ENCODE measurements at places on chromosomes 2 and 18.

- DNase-seq = no peak
These were observed 64.7 kb upstream of the PXDN start for GRCh38 chr2:1808981-1809422.

DNA sequence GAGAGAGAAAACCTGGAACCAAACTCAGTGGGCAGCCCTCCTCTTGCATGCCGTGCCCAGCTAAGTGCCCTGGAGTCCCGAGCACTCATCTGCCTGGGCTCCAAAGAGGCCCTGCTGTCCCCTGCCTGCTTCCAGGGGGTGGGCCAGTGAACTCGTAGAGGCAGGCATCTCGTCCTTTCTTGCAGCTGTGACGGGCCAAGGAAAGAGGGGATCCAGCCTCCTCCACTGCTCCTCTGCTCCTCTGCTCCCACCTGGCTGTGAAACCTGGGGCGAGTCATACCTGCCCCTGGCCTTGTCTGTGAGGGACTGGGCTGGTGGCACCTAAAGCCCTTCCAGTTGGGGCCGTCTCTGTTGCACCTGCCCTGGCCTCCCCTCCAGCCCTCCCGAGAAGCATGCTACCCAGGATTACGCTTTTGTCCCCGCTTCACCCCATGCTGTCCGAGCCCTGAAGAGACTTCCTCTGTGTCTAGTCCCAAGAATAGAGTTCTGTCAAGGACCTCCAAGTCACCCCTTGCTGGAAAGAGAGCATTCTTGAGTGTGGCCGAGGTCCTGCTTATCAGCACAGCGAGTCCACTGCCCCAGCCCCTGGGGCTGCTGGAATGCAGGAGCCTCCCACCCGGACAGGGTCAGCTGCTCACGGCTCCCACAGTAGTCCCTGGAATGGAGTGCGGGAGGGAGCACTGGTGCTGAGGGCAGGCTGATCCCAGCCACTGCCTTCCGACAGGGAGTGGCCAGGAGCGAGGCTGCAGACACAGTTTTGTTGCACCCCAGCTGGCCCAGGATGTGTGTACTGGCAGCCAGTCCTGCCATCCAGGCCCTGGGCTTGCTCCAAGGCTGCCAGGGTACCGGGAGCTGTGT lies 14.3 kb downstream of the KCNK3 start:
- no peak for DNase-seq

DNA sequence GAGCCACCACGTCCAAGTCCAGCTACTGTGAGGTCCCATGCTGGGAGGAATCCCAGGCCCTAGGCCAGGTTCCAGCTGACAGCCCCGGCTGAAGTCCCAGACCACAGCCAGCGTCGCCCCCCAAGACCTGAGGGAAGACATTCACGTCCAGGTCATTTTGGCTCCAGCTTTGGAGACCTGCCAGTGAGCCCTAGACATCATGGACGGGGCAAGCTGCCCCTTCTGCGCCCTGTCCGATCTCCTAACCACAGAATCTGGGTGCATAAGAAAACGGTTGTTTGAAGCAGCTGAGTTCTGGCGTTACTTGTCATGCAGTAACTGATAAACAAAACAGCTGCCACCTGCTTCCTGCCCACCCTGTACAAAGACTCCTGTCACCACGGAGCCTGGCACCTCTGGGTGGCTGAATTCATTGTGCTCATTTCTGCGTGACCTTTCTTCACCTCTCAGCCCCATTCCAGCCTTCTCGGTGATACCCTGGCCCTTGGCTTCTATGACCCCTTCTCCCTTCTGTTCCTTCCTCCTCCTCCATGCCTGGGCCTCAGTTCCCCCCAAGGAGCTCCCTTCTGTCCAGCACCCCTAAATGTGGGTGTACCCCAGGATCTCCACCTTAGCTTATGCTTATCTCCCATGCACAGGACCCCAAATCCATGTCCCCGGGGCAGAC lies 72.6 kb upstream of the SMAD7 start:
- no peak for DNase-seq

- DNase-seq = no peak
These were observed 261.8 kb upstream of the FANCL start for GRCh38 chr2:58502931-58503330.

- DNase-seq = no peak
These were observed 174.0 kb downstream of the PTGR3 start for GRCh38 chr18:75034937-75035336.

- DNase-seq = no peak
These were observed 47.8 kb downstream of the SATB2 start for GRCh38 chr2:199409759-199410529.

DNA sequence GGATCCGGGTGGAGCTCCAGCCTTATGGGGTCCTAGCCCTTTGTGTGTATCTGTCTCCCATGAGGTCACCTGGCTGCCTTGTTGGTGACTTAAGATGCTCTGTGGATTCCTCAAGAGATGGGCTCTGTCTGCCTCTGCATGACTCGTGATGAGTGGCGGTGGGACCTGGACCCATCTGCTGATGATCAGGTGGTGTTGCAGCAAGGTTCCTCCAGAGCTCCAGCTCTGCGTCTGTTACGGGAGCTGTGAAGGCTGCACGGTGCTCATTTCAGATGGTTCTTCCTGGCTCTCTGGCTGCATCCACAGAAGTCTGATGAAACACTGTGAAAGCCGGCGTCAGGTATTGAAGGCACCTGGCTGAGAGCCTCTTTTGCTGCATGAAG lies 2.4 kb downstream of the AGAP1 start:
- DNase-seq = peak; percentile 15

DNA sequence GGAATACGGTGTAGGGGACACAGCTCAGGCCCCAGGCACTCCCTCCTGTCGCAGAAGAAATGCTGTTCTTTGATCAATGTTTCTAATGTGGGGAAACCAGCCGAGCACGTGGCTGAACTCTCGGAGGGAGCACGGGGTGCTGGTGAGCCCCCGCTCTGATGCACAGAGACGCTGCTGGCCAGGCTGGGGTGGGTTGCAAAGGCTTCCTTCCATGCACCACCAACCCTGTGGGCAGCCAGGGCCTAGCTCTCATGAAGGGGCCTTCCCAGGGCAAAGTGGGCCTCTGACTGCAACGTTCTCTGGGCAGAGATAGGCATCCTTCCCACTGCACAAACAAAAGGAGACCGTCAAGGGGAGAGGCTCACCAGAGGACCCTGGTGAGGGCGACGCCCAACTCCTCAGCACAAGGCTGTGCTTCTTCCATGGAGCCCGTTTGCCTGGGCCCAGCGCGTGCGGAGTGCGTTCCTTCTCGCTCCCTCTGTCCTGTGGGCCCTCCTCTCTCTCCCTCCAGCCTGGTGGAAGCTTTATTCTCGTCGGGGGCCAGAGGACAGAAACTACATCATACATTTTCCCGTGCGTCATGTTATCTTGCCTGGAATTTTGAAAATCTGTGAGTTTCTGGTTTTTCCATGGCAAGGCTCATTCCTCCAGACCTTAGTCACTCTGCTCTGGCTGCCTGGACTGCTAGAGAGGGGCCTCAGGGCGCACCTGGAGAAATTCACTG lies 61.1 kb upstream of the SP3 start:
- DNase-seq = no peak

- no peak for DNase-seq
These were observed 90.6 kb downstream of the BIN1 start for GRCh38 chr2:127016329-127016728.

DNA sequence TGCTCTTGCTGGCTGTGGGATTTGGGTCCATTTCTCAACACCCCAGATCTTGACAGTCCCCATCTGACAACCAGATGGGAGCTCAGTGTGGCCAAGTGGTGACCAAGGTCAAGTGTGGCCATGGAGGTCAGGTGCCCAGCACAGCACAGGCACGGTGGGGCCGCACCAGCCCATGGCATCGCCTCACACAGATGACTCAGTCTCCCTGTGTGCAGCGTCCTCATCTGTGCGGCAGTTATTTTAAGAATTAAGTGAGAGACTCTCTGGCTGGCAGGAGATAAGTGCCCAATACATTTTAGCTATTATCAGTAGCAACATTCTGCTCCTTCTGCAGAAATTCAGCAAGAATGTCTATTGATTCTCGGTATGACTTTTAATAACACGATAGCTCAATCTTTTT lies 167.2 kb downstream of the DDX1 start:
- DNase-seq = no peak

GRCh38 chr18:319720-320119 lies 51.9 kb upstream of the THOC1 start:
- no peak for DNase-seq

GRCh38 chr2:81645745-81646301 lies 1341.3 kb upstream of the LRRTM1 start:
- DNase-seq = no peak

DNA sequence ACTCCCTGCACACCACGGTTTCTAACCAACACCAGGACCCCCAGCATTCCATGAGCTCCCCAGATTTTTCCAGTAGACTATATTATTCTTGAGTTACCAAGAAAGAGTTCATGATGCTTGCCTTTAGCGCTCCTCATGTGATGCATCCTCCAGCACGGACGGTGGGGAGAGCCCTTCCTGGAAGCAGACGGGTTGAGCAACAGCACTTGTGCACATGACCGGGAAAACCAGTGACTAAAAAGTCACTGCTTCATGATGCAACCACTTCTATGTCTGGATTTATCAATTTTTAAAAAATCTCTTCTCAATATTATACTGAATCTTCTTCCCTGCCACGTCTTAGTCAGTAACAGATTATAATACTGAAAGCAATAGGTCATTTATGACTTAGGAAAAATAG lies 20.4 kb upstream of the DOK6 start:
- DNase-seq = no peak

- DNase-seq = peak; percentile 43
These were observed 201.8 kb upstream of the KLHL14 start for GRCh38 chr18:32974421-32975162.

DNA sequence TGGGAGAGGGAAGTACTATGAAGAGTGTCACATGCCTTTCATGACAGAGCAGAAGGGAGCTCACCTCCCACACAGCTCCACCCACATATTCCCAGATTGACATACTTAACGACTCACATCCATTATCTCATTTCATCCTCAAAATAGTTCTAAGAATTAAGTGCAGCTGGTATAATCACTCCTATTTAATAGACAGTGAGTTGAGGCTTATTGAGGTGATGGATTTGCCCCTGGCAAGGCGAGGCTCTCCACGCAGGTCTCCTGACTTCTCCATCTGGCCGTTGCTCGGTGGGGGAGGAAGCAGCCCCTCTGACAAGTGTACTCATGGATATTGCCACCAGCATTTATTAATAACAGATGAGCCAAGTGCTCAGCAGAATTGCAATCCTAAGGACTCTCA lies 81.4 kb downstream of the TGOLN2 start:
- no peak for DNase-seq

DNA sequence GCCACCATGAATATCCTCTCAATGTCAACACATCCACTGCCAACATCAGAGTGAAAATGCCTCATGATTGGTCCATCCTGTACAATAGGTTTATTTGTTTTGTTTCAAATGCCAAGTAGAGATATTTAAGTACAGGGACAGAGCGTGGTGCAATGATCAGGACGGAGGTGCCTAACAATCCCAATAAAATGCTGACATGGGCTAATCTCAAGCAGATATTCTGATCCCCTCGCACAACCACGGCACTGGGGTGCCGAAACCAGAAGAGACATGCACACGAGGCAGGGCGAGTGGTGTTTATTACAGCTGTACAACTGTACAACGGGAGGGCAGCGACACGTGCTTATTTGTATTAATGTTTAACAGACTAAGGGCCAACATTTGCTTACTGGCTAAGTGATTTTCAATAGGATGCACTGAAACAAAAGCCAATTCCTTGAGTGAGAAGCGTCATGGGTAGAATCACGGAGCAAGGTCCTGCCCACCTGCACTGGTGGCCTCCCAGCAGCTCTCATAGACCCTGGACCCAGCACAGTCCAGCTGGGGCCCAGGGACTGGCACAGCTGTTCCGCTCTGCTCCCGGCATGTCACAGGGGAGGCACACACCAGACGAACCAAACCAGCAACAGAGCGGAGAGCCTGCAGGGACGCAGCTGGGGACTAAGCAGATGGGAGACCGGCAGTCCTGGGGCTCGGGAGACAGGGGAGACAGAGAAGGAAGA lies 101.4 kb downstream of the HDAC4 start:
- DNase-seq = no peak

- no peak for DNase-seq
These were observed 22.9 kb downstream of the ITGAV start for GRCh38 chr2:186612555-186613440.

DNA sequence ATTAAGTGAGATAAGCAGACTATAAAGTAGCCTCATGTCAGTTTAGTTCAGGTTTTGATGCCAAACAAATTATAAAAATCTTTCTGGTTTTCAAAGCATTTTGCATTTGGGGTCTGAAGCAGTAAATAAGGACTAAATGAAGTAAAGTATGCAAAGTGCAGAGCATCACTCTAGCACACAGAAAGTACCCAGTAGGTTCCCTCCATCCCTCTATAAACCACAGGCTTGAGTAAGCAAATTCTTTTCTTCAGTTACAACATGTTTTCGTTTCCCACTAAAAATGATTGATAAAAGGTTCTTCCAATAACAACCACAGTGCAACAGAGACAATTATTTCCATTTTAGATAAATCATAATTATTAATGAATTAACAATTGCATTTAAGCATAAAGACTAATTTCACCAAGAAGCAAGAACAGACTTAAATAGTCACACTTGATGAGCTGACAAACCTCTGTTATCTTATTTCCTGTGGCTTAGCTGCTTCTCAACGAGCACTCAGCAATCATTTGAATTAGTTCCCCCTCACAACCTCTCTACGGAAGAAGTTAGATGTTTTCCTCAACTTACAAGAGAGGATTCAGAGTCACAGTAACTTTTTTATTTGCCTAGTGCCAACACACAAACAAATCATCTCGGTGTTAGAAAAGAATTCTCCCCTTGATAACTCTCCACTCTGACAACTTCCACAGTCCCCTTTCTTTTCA lies 249.8 kb downstream of the NBAS start:
- no peak for DNase-seq

DNA sequence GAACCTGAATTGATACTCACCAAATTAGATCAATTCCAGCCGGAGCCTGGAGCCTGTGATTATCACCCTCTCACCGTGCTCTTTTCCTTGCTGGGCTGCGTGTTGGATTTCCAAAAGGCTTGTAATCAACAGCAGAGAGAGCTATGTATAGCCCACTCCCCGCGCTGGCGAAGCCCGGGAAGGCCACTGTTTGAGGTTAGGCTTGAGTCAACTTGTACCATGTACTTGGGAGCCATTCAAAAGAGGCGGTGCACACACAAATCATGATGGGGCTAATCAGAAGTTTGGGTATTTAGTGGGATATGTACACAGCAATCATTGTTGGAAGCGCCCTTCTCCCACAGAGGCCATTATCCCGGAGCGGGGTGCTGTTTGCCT lies 151.6 kb downstream of the GLI2 start:
- DNase-seq = no peak

DNA sequence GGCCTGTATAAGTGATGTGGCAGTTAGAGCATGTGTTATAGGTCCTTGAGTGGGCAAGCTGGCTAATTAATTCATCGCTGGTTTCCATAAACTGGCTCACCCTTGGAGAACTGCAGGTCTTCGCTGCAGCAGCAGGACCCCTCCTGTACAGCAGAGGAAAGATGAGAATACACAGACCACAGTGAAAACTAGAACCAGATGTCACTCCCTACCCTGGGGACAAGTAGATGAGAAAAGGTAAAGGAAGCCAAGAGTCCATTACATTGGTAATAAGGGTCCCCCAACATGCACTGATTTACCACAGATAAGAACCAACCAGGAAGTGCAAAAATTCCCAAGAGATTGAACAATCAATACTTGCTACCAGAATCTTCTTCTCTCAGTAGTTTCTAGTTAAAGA lies 415.6 kb upstream of the LYPD1 start:
- DNase-seq = no peak

All from ACHN (cell line).